ENCODE measurements at places on chromosomes 12 and 14.

- no peak for DNase-seq
Measured at GRCh38 chr12:2248087-2248900, 195.5 kb downstream of the CACNA1C start.

GRCh38 chr12:104049903-104050356 lies at the start of gene GLT8D2:
GLT8D2 (minus strand) TSS chr12:104050187; CDS start chr12:104019648, 30,539 bp downstream.
- no peak for DNase-seq

- DNase-seq, result peak; percentile 64
Measured at GRCh38 chr14:94548999-94549985, 11.9 kb upstream of the SERPINA4 start.

DNA sequence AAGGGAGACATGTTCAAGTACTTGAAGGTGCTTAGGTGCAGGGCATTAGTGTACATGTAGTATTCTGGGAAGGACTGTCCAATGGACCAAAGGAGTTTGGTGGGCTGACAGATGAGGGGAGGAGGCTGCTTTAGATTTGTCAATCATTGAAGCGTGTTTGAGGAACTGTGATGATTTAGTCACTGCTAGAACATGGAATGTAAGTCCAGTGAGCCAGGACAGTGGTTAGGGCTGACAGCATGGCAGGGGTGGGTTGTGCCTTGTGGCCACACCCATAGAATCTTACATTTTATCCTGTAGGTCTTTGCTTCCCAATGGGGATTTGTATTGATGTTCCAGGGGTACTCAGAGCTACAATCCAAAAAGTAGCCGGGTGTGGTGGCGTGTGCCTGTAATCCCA lies 24.6 kb downstream of the DIP2B start:
- no peak for DNase-seq

DNA sequence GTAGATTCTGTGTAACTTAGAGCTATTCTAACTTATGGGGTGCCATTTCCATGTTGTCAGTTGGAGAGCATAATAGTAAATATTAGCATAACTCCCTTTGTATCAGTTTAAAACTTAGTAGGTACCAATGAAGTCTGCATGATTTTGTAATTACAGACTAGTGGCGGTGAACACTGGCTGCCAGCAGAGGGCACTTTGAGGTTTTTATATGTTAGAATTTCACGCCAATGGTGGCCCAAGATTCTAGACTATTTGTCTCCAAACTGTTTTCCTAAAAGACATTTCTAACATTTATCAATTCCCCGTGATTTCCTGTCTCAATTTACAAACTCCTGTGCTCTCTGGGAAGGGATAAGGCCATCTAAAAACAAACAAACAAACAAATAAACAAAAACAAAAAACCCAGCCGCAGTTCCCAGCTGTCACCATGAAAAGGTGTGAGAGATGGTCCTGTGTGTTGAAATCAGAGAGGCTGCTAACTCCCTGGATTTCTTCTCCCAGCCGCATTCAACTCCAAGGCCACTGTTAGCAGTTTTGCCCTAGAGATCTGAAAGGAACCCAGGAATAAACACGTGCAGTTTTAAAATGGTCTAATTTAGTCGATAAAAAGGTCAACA lies 57.6 kb downstream of the BRMS1L start:
- DNase-seq, result peak; percentile 12

DNA sequence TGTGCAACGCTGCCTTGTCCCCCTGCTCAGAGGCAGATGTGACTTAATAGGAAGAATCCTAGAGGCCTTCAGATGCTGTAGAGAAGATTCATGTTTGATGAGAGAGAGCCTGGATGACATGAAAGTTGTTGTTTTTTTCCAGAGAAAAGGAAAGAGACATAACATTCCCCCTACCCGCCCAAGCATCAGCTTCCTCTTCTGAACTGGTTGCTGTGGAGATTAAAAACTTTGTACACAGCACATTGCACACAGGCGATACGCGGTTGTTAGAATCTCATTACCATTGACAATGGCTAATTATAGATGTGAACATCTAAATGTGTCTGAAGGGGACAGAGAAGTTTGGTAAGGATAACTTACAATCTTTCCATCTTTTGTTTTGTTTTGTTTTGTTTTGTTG lies 13.6 kb upstream of the ETFBKMT start:
- DNase-seq, result no peak

GRCh38 chr14:81363746-81364378 lies 36.3 kb downstream of the STON2 start:
- no peak for DNase-seq

DNA sequence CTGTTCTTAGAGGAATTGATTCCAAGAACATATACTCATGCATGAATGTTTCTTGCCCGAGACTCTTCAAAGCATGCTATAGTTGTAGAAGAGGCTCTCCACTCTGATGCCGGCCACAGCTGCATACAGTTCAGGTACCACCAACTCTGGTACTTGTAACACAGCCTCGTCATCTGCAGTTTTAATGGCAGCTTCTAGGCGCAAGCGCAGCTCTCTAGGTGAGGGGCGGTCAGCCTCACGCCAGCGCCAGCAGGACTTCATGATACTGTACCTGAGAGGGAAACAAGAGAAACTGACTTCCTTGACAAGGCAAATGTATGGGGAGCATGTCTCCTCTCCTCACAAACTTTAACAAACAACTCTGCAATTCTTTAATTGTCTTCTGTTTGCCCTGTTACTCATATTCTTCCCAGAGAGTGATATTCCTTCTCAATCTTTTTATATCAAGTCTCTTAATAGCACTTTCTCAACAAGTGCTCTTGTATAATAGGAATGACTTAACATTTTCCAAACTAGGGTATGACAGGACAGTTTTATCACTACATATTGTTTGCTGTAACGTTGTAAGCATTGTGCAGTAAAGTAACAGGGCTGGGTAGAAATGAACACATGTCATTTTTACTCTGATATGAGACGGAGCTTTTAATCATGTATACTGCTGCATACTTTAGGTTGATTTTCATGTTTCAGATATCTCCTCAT lies 6.8 kb upstream of the MAGOHB start:
- peak; percentile 16 for DNase-seq

DNA sequence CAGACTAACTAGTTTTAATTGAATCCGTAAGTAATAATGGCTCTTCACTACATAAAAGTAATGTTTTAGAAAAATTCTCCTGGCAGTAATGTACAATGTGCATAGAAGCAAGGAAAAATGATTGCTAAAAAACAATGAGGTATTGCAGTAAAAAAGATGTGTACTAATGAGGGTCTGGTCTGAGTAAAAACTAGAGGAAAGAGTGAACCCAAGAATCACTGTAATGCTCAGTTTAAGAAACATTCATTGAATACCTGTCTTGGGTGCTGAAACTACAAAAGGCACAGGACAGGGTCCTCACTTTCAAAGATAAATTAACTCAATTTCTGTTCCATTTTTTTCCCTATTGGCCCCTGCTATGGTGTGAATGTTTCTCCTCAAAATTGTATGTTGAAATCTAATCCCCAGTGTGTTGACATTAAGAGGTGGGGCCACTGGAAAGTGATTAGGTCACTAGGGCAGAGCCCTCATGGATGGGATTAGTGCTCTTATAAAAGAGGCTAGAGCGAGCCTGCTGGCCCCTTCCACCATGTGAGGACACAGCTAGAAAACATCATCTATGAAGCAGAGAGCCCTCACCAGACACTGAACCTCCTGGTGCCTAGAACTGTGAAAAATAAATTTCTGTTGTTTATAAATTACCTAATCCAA lies 51.6 kb downstream of the RPS6KA5 start:
- no peak for DNase-seq

- no peak for DNase-seq
Measured at GRCh38 chr12:131112021-131112420, 158.3 kb downstream of the ADGRD1 start.

GRCh38 chr14:94531187-94531586 lies 21.9 kb upstream of the SERPINA12 start:
- no peak for DNase-seq

GRCh38 chr12:66176105-66176900 lies 6.5 kb upstream of the TMBIM4 start:
- DNase-seq, result no peak
